ENCODE measurements at places on chromosomes 3 and 15.
A peak's percentile ranks its signal among the peaks of the same experiment; 100 is the strongest.

GRCh38 chr3:1726741-1727140 lies 371.9 kb upstream of the CNTN4 start:
- no peak for DNase-seq

DNA sequence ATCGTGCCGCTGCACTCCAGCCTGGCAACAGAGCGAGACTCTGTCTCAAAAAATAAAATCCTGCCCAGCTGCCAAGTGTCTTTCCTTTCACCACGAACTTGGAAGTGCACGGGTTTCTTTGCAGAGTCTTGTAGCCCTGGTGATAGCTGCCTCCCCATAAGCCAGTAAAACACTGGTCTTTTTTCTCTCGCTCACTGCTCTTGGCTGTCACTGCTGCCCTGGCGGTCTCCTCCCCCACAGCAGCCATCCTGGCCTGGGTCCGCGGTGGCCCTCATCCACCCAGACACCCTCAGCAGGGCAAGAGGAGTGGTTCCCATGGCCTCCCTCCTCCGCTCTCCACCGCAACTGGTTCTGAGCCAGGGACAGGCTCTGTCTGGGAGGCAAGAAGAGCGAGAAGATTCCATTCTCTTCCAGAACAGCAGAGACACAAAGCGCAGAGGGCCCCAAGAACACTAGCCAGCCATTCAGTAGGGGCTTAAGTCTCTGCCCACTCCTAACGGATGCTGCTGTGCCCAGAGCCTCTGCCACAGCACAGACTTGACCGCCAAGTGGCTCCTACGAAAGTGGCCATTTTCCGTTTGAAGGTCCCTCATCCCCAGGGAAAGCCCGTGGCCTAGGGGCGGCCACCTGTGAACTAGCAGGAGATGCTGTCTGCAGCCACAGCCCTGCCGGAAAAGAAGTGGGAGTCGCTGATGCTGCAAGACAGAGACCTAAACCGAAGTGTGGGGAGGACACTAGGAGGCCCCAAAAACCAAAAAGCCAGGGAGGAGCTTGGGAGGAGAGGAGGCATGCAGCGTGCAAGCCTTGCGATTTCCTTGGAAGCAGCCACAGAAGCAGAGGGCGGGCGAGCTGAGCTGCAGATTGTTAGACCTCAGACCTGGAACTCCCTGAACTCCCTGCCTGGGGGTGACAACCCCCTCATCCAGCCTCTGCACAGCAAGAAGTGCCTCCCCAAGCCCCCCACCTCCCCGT lies 44.1 kb downstream of the KLHL25 start:
- no peak for DNase-seq

DNA sequence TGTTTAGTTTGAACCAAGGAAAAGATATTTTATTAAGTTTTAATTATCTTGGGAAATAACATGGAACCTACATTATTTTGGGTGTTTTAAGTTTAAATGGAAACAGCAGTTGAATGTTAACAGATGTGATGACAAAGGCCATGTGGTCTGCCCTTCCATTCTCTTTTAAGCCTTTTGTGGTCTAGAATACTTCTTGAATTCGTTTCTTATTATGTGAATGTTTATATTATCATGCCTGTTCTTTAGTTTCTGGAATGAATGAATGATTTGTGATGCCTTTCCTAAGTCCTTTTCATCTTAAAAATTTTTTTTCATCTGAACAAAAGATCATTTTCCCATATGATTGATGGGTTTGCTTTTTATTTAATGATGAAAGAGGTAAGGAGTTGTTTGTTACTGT lies 44.6 kb downstream of the SNRK start:
- DNase-seq, result no peak

DNA sequence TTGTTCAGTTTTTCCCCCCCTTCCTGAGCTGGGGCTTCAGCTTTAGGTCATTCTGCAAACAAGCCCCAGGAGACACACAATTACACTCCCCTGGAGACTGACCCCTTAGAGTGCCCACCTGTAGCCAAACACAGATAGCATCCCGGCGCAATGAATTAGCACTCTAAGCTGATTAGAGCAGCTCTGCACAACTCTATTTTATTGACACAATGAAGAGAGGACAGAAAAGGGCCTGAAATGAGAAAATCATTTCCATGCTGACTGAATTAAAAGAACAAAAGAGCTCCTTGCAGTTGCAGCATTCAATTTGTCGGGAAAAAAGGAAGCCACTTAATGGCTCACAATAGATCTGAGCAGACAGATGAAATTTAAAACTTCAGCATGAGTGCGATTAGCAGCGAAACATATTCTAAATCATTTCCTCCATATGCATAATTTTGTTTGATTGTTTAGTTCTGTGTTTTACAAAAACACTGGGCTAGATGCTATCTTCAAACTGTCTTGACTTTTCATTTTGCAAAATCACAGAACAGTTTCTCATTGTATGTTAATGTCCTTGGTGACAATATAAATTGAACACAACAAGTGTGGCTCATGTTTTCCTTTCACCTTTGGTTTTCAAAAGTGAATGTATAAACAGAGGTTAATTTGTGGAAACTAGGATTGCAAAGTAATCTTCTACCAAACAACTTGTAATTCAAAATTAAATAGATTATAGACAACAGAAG lies 308.6 kb downstream of the MECOM start:
- no peak for DNase-seq

DNA sequence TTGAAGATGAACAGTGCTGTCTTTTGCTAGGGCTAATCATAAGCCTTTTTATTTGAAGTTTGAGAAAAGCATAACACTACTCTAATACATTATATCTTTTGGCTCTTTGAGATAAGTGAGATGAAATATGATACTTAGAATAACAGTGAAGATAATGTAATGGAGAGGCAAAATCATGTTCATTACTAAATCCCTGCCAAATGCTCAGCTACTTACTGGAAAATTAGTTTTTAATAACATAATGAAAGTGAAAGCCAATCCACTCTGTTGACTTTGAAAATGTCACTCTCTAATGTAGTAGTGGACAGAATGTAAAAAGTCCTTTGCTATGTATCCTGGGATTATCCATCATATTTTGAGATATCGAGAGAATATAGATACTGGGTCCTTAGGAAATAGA lies 35.9 kb upstream of the MYH15 start:
- no peak for DNase-seq

GRCh38 chr3:3633761-3634160 lies 165.5 kb upstream of the LRRN1 start:
- DNase-seq, result no peak

- no peak for DNase-seq
Observed at GRCh38 chr3:4850928-4851265, 128.3 kb upstream of the BHLHE40 start.

DNA sequence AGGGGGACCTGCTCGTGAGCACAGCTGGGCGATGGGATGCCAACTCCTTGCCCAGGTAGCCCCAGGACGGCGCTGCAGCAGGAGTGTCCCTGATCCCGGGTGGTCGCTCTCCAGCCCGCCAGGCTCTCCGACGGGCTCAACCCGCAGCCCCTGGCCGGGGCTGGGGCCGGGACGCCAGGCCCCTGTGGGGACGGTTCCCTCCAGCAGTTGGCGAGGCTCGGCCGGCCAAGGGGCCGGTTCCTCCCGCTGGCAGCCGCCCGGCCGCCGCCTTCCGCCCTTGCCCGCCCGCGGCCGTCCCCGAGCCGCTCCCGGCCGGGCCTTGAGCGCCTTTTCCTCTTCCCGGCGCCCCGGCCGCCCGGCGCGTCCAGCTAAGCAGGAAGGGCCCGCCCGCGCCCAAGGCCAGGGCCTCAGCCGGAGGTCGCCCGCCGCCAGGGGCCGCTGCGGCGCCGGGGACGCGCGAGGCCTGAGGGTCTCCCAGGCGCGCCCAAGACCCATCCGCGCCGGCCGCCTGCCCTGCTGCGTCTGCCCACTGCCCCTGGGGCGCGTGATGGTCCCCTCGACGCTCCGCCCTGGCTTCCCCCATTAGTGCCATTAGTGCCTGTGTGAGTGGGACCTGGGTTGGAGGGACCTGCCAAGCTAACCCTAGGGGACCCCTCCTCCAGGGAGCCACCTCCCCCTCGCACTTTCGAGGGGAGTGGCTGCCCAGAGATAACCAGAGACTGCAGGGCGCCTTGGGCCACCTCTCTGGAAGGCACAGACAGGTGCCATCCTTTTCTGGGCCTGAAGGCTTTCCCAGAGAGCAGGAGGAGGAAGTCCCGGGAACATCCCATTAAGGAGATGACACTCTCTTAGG lies 106.4 kb downstream of the FBLN2 start:
- DNase-seq, result peak; percentile 83
